BJ (cell line): ENCODE measurements at places on chromosomes 7 and 10.

GRCh38 chr10:30227481-30227880 is 121.6 kb downstream of the MTPAP start:
- no peak for DNase-seq

DNA sequence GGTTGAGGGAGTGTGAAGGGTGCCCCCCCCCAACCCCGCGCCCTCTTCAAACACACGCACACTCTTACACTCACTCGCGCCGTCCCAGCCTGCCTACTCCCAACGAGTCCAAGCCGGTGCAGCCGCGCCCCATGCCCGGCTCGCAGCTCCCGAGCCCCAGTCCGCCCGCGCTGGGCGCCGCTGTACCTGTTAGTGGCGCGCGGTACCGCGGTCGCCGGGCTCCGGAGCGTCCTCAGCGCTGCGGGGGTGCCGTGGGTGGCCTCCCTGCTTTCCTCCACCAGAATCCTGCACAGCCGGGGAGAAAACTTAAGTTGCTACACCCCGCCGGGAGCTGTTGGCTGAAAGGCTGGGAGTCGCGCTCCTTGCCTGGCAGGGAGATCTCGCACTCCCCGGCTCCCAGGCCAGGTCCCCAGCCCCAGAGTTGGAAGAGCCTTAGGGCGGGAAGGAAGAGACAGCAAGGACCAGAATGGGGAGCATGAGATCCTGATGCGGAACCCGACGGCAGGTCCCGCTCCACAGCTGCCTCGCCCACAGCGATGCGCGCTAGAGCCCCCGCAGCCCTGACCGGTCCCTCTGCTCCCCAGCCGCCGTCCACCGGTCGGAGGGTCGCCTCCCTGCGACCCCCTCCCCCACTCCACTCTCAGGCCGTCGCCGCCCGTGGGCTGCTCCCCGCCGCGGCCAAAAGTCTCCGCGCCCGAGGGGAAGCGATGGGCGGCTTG is 863 bp downstream of the ST8SIA6 start:
- DNase-seq, result no peak

DNA sequence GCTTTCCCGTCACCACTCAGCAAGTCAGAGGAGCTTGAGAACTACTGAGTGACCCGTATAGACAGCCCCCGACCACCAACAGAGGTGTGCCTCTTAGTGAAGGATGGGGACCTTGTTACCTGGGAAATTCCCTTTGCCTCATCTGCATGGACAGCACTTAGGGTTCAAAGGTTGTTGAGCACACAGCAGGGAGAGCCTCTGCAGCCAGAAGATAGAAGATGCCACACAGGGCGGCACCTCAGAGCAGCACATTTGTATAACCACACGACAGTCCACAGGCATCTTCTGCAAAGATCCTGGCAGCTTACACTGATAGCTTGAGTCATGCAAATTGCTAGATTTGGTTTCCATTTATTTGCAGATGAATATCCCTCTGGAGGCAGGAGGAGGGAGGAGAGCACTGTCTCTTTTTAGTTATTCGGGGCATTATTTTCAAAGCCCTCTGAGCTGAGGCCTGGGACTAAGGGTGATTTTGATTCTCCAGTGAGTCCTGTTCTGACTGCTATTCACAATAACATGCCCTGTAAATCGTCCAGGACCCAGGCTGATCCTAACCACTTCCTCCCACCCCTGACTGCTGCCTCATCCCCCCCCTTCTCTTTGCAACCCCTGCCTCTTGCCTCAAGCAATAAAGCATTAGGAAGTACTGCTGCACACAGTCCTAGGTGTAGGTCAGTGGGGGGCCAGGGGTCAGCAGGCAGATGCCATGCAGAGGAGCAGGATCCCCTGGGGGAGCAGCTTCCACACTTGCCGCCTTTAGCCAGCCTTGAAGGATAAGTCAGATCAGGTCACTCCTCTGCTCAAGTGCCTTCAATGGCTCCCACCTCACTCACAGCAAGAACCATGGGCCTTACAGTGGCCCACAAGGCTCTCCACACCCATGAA is 24.6 kb upstream of the INMT start:
- no peak for DNase-seq

DNA sequence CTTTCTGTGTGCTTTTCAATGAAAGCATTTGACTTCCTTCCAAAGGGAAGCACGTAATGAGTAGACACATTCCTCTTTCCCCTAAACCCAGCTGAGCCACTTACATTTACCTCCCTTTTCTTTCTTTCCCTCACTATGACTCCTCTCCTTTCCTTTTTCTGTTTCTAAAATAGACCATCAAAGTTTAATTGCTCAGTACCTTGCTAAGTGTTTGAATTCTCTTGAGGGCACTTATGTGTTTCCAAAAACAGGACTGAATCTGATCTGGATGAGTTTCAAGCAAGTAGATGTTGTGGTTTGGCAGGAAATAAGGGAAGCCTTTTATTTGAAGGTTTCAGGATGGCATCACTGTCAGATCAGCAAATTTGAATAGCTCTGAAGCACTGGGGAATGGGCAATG is 396.2 kb downstream of the REEP3 start:
- no peak for DNase-seq

DNA sequence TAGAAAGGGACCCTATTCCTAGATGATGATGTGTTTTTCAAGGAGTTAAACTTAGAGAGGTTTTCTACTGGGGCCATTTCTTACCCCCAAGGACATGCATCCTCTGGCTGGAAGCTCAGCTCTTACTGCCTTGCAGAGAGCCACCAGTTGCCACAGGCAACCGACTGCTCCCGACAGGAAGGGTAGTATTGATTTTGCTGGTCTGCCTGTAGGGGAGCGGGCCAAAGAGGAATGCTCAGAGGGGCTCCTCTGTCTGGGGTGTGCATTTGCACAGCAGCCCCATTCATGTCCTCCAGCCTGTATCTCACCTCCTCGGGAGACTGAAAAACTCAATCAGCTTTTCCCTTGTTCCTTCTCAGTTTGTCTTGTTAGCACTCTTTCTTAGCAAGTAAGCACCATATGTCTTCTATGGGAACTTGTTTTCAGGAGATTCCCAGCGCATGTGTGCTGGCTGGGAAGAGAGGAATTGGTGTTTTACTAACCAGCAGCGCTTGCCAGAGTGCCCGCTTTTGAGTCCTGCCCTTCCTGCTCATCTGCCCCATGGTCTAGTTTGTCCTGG is 739.0 kb upstream of the GALNT17 start:
- no peak for DNase-seq
